ENCODE measurements at places on chromosomes 5 and 9.

GRCh38 chr5:172168311-172168710 lies 19.7 kb downstream of the STK10 start:
- DNase-seq, result no peak

GRCh38 chr9:84773022-84773421 lies 103.5 kb downstream of the NTRK2 start:
- DNase-seq, result no peak

DNA sequence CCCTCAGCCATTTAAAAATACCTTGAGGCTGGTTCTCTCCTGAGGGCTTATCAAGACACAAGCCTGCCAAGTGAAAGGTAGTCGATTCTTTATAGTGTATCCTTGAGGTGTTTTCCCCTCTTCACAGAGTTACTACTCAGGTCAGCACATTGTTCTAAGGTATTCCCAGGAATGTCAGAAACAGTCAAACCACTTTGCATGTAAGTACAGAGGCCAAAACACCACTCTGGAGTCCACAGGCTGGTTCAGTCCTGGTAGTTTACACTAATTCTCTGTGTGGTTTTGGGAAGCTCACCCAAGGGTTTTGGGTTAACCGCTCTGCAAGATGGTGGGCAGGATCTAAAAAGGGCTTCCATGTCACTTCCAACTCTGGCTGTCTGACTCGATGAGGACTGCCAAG lies 162.3 kb upstream of the PPP2R2B start:
- DNase-seq, result peak; percentile 28

DNA sequence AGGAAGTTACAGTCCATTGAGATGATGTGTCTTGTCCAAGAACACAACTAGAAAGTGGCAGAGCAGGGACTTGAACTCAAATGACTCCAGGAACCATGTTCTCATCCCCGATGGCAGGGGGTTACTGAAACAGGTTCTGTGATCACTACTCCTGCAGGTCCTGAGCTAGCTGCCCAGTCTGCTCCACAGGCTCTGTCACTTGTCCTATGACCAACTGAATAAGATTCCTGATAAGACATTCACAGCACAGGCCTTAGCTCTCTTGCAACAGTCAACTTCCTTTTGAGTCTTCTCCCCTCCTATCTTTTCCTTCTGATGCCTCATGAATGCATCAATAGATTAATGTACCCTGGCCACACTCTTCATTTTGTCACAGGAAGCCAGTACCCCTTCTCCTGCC lies 109.2 kb downstream of the SH3TC2 start:
- DNase-seq, result no peak

DNA sequence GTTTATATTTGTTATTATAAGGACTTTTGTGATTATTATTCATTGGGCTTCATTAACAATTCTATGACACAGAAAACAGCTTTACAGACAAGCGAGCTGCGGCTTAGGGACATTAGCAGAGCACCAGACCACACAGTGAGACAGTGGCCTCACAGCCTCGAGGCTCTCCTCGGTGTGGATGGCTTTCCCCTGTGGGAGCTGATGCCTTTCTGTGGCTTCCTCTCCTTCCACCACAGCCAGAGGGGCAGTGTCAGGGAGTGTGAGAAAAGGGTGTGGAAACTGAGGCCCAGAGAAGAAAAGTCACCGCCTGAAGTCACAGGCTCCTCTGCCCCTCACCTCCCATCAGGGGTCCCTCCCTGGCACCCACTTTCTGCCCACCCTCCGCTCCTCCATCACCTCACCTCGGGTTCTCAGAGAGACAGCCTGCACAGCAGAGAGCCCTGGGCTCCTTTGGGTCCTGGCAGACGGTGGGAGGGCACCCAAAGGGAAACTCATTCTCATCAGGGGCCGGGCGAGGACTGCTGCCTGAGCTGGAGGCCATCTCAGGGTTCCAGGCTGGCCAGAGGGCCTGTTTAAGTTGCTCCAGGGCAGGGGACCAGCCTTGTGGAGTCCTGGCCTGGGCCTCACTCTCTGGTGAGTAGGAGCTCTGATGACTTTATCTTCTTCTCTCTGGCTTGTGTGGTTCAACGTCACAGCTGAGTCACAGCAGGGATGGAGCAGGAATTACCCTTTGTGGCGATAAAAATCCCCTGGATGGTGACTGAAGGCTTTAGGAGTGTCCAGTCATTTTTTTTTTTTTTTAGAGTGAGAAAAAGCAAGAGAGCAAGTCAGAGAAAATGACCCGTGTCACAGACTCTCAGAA lies 830 bp downstream of the TRAF1 start:
- no peak for DNase-seq

DNA sequence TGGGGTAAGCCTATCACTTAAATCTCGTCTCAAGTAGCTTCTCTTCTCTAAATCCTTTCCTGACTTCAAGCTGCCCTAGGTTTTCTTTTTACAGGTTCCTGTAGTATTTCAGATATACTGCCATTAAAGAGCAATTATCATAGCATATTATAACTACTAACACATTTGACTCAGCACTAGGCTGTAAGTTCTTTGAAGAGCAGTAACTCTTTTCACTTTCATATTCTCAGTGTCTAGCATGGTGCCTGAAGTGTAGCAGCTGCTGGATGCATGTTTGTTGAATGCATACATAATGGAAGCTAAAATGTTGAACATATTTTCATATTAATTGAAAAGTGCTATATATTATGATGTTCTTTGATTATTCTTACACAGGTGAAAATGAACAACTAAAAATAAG lies 22.5 kb downstream of the CCDC152 start:
- no peak for DNase-seq

DNA sequence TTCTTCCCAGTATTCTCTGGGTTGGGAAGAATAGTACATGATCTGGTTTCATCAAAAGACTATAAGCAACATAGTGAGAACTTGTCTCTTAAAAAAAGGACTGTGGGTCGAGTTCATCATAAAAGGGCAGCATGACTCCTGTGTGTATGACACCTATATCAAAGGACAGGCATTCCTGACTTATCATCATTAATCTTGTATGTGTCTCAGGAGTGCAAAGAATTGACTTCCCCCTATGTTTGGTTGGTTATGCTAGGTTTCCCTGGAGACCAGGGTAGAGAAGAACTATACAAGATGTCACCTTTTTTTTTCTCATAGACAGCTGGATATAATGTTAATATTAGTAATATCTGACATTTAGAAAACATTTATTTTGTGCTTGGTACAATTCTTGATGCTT lies 173.1 kb upstream of the ANKRD55 start:
- no peak for DNase-seq

Data from GM23338 (cell line).